ENCODE measurements at places on chromosomes 3 and 15.

- DNase-seq = no peak
Measured at GRCh38 chr3:12803371-12803770, 6.9 kb downstream of the CAND2 start.

DNA sequence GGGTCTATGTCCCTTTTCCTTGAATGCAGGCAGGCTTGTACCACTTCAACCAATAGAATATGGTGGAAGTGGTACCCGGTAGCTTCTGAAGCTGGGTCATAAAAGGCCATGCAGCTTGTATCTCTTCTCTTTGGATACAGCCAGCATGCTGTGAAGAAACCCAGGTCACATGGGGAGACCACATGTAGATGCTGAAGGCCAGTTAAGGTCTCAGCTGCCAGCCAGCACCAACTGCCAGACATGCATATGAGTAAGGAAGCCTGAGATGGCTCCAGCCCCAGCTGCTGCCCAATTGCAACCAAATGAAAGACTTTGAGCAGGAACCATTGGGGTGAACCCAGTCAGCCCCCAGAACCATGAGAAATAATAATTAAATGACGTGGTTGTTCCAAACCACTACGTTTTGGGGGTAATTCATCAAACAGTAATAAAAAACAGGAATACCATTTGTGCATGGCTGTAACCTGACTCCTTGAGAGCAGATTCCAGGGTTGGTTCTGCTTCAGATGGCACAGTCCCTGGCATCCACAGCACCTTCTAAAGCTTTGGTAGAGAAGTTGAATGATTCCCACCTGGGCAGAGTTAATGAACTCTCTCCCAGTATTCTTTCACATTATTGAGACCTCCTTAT lies 3.8 kb downstream of the RBP2 start:
- no peak for DNase-seq

DNA sequence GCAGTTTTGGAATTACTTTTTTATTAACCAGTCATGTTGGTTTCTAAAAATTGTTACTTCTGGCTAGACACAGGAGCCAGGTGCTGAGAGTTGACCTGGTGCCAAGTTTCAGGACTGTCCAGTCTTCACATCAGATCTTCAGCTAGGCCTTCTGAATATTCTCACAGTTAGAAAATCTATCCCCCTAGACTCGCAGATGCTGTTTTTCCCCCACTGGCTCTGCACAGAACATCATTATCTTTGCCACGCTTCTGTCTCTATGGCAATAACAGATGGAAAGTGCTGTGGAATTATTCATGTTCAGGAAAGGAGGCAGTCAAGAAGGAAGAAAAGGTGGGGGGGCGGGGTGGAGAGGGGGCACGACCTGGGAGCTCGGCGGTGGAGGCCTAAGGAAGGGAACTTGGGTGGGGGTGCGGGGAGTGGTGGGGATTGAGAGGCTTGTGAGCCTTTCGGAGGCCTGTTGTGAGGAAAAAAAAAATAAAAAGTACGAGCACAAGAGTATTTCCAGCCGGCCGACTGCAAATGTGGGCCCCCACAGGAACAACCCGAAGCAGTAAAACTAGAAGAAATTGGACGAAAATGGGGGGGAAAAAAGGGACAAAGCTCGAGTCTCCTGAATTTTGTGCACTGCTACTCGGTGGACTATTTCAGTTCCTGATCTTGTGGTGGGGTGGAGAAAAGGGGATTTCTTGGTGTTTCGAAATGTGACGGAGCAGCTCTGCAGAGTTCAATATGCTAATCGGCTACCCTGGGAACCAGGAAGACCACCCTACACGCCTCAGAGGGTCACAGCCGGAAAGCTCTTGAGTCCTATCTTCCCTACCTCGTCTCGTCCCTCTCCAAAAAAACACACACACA lies 1.5 kb upstream of the SKIL start:
- no peak for DNase-seq

GRCh38 chr3:188194332-188194731 lies 40.4 kb downstream of the LPP start:
- DNase-seq = no peak

GRCh38 chr3:19267040-19267439 lies 118.7 kb downstream of the KCNH8 start:
- DNase-seq = no peak

DNA sequence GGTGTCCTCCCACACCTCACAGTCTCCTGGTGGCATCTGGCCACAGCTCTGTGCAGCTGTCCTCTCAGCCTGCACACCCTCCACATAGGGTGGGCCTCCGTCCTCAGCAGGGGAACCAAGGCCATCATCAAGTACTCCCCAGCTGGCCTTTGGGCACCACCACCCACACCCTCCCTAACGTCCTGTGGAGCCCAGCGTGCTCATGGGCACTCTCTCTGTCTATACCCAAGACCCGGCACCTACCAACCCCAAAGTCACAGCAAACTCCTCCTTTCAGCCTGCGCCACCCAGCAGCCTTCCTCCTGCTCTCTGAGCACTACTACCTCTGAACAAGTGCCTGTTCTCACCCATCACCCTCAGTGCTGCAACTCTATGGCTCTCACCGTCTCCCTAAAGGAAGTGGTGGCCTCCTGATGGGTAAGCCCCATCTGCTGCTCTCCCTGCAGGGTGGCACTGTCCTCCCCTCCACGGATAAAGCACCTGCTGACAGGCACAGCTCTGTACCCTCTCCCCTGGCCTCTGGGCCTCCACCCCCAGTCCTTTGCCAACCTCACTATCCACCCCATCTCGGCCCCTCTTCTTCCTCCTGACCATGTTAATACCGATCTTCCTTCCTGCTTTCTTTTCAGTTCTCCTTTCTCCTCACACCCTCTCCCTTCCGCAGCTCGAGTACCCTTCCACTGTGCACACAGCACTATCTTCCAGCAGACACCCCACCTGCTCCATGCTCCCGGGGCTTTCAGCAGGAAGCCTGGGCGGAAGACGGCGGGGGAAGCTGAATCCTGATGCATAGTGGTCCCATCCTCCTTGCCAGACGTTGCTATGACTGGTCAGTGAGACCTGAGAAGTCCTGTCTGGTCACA lies 31.5 kb downstream of the SLC41A3 start:
- no peak for DNase-seq

GRCh38 chr3:195236076-195236798 lies 34.7 kb downstream of the XXYLT1 start:
- DNase-seq = no peak

- DNase-seq = no peak
Measured at GRCh38 chr15:22866079-22866478, 27.6 kb downstream of the NIPA2 start.

- no peak for DNase-seq
Measured at GRCh38 chr15:99564221-99565048, 1.3 kb upstream of the MEF2A start.

GRCh38 chr3:132730891-132731580 lies 8.8 kb upstream of the NPHP3 start:
- DNase-seq = no peak

DNA sequence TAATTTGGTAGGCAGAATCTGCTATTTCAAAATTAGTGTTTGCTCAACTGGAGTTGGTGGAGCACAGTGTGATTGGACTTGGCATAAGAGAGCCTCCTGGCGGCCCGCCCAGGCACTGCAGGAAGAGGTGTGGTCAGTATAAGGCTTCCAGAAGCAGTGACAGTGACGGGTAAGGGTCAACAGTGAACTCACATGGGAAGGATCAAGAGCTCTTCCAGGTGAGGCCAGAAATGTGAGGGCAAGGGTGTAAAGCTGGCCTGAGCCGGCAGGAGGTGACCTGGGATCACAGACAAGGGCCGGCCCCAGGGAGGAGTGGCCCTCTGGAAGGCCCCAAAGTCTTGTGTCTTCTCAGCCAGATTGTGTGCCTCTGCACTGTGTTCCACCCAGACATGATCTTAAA lies 93.2 kb upstream of the RNF7 start:
- DNase-seq = peak; percentile 60

GRCh38 chr15:89492111-89492641 lies 4.2 kb downstream of the RHCG start:
- DNase-seq = no peak

GRCh38 chr3:72401005-72401545 lies 447.2 kb downstream of the SHQ1 start:
- no peak for DNase-seq

GRCh38 chr15:85444122-85444745 lies 63.8 kb downstream of the AKAP13 start:
- DNase-seq = no peak

DNA sequence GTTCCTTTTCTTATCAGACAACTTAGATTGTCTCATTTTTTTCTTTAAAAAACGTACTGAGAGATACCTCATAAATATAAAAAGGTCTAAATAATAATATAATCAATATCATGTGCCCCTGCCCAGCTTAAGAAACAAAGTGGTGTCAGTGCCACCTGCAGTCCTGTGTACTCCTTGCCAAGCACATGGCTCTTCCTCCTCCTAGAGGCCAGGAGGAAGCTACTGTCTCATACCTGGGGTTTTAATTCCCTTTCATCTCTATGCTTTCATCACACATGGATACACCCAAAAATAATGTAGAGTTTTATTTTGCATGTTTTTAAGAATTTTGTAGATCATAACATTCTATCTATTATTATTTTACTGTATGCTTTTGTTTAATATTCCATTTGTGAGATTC lies 98.6 kb upstream of the C15orf61 start:
- DNase-seq = no peak

- no peak for DNase-seq
Measured at GRCh38 chr15:90829942-90830440, 38.4 kb upstream of the FURIN start.

GRCh38 chr15:78301828-78302227 lies 2.4 kb upstream of the SKIC8 start:
- no peak for DNase-seq

GRCh38 chr15:45185903-45186770 lies 1.6 kb downstream of the SHF start:
- no peak for DNase-seq

DNA sequence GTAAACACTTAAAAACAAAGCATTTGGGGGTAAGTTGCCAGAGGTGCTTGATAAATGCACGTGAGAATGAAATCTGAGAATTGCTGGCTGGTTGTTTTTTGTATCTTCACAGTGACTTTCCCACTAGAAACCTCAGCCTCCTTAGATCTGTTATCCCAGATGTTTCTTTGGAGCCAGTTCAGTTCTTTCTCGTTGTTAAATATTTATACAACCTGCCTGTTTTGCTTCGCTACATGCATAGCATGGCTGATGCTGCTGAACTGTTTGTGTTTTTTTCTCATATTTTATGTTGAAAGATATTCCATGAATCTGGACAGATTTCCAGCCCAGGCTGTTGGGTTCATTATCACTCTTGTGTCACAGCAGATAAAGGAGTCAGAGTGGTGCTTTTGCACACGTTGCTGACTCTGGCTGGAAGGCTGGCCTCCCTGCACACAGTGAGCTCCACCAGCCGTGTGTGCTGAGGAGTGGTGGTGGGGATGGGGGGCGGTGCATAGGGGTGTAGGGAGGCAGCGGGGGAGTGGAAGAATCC lies 80.2 kb downstream of the ARNT2 start:
- DNase-seq = no peak

- no peak for DNase-seq
Measured at GRCh38 chr3:135364676-135365075, 569.6 kb downstream of the EPHB1 start.

- DNase-seq = no peak
Measured at GRCh38 chr3:112512320-112512719, 13.0 kb upstream of the BTLA start.

GRCh38 chr15:31031471-31032067 lies 40.1 kb upstream of the MTMR10 start:
- no peak for DNase-seq

- DNase-seq = no peak
Measured at GRCh38 chr3:4551794-4552442, 58.8 kb downstream of the ITPR1 start.

DNA sequence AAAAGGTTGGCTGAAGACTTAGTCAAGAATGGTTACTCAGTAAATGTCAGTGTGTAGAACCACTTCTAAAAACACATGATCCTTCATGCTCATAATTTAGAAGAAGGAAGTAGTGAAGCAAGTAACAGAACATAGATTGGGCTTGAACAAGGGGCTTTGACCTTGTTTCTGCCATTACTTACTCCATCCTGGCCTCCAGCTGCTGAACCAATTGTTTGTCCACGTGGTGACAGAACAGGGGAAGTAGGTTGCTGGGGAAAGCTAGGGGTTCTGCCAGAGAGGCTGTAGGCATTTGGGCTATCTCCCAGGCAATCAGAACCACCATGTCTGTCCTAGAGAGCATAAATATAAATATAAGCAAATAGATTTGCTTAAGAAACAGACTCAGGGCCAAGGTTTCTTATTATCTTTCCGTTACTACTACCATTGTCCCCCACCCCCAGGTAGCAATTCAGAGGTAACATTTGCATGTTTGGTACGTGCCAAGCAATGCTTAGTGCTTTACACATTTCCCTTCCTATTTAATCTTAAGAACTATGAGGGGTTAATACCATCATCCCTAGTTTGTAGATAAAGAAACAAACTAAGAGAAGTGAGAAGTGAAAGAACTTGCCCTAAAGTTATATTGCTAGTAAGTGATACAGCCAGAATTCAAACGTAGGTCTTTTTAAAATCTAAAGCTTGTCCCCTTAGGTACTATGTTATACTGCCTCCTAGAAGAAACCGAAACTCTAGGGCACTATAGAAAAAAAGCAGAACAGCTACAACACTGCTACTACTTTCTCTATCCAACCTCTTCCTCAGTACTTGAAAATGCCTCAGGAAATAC lies 3.0 kb upstream of the SPG11 start:
- no peak for DNase-seq

DNA sequence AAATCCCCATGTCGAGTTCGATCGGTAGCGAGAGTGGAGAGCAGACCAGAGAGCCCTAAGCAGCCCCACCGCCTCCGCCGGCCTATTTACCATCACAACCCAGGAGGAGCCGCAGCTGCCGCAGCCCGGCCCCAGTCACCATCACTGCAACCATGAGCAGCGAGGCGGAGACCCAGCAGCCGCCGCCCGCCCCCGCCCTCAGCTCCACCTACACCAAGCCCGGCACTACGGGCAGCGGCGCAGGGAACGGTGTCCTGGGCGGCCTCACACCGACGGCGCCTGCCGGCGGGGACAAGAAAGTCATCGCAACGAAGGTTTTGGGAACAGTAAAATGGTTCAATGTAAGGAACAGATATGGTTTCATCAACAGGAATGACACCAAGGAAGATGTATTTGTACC lies 89.5 kb upstream of the TPM1 start:
- DNase-seq = no peak

- no peak for DNase-seq
Measured at GRCh38 chr3:42214064-42214463, 51.9 kb downstream of the CCK start.

DNA sequence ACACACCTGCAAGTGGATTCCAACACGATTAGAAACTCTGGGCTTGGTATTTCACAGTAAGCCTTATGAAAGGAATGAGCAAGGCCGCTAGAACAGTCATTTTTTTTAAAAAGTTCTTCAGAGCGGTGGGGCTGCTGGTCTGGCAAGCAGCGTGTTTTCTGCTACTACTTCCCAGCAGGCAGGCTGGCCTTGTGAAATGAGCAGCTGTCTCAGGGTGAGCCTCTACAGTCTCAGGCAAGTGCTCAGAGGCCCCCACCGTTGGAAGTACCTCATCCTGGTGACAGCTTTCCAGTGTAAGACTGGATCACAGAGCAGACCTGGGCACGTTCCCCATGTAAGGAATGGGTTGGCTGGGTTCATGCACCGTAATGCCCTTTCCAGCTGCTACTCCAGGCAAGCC lies 119.2 kb downstream of the LRIG1 start:
- no peak for DNase-seq

Data from activated CD4-positive, CD25-positive, alpha-beta regulatory T cell (primary cell).